GM12878 (cell line): ENCODE measurements at places on chromosomes 13 and 19. TPM values are rescaled to one million over a fixed set of nuclear protein-coding genes. Genes with fewer than 3 reads are reported as not detected.

DNA sequence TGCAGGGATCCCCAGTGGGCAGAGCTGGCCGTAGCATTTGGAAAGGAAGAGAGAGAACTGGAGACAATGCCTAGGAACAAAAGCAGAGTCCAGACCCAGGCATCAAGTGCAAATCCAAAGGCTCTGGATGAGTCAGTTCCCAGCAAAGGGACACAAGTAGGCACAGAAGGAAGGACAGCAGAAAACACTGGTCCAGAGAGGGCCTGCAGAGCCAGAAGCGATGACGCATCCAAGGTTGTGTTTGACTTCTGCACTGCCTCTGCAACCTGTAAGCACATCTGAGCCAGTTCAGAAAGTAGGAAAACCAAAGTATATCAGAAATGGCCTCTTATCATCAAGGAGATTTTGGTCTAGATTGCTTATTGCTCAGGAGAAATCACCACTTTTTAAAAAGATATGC lies 604.5 kb downstream of the FGF9 start:
- H3K27me3 ChIP-seq, result no peaks in the 10 kb centered on the region
- H3K4me3 ChIP-seq, result no peak overlapping the region
- H3K27ac ChIP-seq, result no peak overlapping the region
- no peaks in the 10 kb centered on the region for H3K36me3 ChIP-seq
- H3K4me1 ChIP-seq, result no peaks in the 10 kb centered on the region

DNA sequence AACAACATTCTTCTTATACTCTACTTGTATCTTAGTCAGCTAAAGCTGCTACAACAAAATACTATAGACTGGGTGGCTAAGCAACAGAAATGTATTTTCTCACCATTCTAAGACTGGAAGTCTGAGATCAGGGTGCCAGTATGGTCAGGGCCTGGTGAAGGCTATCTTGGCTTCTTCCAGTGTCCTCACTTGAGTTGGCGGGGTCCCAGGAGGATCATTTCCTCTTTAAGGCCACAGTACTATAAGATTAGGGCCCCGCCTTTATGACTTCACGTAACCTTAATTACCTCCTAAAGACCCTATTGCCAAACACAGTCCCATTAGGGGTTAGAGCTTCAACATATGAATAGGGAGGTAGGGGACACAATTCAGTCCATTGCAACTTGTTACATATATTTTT lies 30.7 kb upstream of the DOCK9 start:
- H3K27me3 ChIP-seq, result no peaks in the 10 kb centered on the region
- H3K27ac ChIP-seq, result no peak overlapping the region
- no peaks in the 10 kb centered on the region for H3K36me3 ChIP-seq
- no peaks in the 10 kb centered on the region for H3K4me1 ChIP-seq
- DNase-seq, result no peak

TMPRSS9 gene
- total RNA-seq, result not detected in 2 replicates

GRCh38 chr19:29530540-29531457 lies 5.0 kb downstream of the VSTM2B start:
- H3K4me1 ChIP-seq, result no peaks in the 10 kb centered on the region
- peaks cover 15% of the 10 kb centered on the region; the same call in 1 of the 2 replicates for H3K27me3 ChIP-seq
- H3K27ac ChIP-seq, result no peak overlapping the region

DNA sequence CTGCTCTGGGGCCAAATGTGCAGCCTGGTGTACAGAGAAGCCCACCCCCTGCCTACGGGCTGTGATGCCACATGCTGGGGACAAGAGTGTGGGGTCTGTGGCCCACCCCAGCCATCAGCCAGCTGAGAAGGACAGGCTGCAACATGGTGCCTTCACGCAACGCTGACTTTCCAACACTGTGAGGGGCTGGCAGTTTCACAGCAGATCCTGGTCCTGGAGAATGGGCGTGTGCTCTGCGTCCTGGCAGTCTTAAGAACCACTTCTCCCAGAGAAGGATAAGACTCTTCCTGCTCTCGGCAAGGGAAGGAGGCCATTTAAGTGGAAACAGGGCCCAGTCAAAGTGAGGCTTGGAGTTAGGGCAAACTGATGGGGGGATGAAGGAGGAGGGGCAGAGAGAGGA lies 4.6 kb downstream of the LRRC4B start:
- no peaks in the 10 kb centered on the region for H3K36me3 ChIP-seq
- H3K27ac ChIP-seq, result no peak overlapping the region
- H3K4me1 ChIP-seq, result peaks cover 7% of the 10 kb centered on the region
- DNase-seq, result no peak
- H3K4me3 ChIP-seq, result no peak overlapping the region

DNA sequence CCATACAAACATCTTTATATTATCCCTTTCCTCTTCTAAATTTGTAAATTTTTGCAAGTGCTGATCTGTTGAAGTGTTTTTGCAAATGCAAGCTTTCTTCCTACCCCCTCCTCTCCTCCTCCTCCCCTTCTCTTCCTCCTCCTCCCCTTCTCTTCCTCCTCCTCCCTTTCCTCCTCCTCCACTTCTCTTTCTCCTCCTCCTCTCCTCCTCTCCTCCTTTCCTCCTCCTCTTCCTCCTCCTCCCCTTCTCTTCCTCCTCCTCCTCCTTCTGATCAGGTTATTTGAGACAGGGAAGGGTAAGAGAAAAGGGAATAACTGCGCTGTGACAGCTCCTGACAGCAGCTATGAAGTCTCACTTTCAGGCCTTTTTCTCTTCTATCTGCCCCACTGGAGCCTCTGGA lies 8.9 kb downstream of the TNFSF13B start:
- H3K36me3 ChIP-seq, result no peaks in the 10 kb centered on the region
- DNase-seq, result no peak
- no peaks in the 10 kb centered on the region for H3K4me1 ChIP-seq

IFI30 gene
- total RNA-seq, result 301 and 314 TPM in 2 replicates

SHD gene
- not detected in 2 replicates for total RNA-seq

DNA sequence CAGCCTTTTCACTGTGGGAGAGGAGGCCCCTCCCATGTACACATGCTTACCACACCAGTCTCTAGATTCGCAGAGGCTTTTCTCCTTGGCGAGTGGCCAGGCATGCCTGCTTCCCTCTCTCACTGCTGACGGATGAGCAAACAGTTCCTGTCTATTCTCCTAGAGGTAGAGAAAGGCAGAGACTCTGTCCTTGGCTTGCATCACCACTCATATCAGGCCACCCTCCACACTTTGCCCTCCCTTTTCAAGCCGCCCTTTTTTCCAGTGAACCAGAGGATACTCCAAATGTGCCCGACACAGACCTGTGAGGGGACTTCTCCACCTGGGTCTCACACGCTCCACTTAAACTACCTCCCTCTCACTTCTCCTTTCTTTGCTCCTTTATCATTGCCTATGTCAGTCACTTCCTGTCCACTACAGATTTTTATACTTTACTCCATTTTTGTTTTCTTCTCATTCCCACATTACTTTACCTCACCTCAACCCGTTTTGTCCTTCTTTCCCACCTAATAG lies 284.6 kb downstream of the DNAJC15 start:
- H3K4me1 ChIP-seq, result peaks cover 19% of the 10 kb centered on the region
- H3K36me3 ChIP-seq, result no peaks in the 10 kb centered on the region
- H3K4me3 ChIP-seq, result peak overlapping the region; percentile 22; the same call in 1 of the 2 replicates

DNA sequence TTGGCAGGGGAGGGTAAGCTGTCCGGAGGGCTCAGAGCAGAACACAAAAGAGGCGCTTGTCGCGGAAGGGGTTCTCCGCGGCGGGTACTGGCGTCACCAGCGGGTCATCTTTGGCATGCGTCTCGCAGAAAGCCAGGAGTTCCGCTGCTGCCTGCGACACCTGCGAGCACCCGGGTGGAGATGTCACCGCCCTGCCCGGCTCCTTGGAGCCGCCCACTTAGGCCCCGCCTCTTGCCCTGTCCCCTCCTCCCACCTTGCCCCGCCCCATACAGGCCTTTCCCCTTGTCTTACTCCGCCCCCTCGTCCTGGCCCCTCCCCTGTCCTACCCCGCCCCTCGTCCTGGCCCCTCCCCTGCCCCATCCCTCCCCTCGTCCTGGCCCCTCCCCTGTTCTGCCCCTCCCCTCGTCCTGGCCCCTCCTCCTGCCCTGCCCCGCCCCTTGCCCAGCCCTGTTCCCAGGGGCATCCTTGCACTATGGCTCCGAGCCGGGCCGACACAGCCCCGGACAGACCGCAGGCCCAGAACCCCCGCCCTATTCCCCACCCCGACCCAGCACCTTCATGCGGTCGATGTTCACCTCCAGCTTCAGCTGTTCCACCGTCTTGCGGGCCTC lies 1.9 kb downstream of the GNG8 start:
- H3K27me3 ChIP-seq, result peaks cover 3% of the 10 kb centered on the region; the same call in 1 of the 2 replicates
- H3K4me3 ChIP-seq, result peak overlapping the region; percentile 63; the same call in 1 of the 2 replicates
- no peak for DNase-seq

- peak overlapping the region; percentile 100 for H3K4me3 ChIP-seq
- no peak for DNase-seq
- peaks cover 14% of the 10 kb centered on the region for H3K36me3 ChIP-seq
- peak overlapping the region; percentile 95 for H3K27ac ChIP-seq
- peaks cover 43% of the 10 kb centered on the region for H3K4me1 ChIP-seq
Measured at GRCh38 chr19:43777163-43777695, 3.5 kb downstream of the KCNN4 start.

- no peaks in the 10 kb centered on the region for H3K36me3 ChIP-seq
- H3K27me3 ChIP-seq, result no peaks in the 10 kb centered on the region
- peaks cover 66% of the 10 kb centered on the region for H3K4me1 ChIP-seq
Measured at GRCh38 chr13:46572752-46573431, 19.9 kb downstream of the LRCH1 start.

RASIP1 gene
- total RNA-seq, result 0.08 and 0.19 TPM in 2 replicates

NLRP9 gene
- total RNA-seq, result not detected in 2 replicates

GRCh38 chr19:18456974-18457373 lies 19.0 kb upstream of the ISYNA1 start:
- H3K36me3 ChIP-seq, result peaks cover 33% of the 10 kb centered on the region
- no peaks in the 10 kb centered on the region for H3K27me3 ChIP-seq
- DNase-seq, result no peak
- H3K4me3 ChIP-seq, result no peak overlapping the region
- H3K4me1 ChIP-seq, result no peaks in the 10 kb centered on the region

CYP4F2 gene
- total RNA-seq, result 1.1 and 1.6 TPM in 2 replicates

FPR3 gene
- not detected in 2 replicates for total RNA-seq

DNA sequence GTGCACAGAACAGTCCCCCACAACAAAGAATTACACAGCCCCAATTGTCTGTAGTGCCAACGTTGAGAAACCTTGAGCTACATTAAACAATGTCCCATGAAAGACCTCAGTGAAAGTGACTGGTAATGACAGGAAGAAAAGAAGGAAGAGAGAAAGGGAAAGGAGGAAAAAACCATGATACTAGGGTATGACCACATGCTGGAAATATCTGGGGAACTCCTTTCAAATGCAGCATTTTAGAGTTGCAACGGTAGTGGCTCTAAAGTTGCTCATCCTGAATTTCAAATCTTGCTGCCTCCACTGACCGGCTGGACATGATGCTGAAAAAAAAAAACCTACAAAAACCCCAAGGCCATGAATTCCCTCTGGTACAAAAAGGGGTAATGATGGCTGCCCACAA lies 26.5 kb downstream of the FPR3 start:
- no peaks in the 10 kb centered on the region for H3K36me3 ChIP-seq
- H3K27me3 ChIP-seq, result no peaks in the 10 kb centered on the region
- H3K4me3 ChIP-seq, result no peak overlapping the region
- no peak overlapping the region for H3K27ac ChIP-seq
- DNase-seq, result no peak
- no peaks in the 10 kb centered on the region for H3K4me1 ChIP-seq

- no peak for DNase-seq
- peaks cover 4% of the 10 kb centered on the region; the same call in 1 of the 2 replicates for H3K36me3 ChIP-seq
- H3K4me3 ChIP-seq, result no peak overlapping the region
- H3K27ac ChIP-seq, result no peak overlapping the region
- no peaks in the 10 kb centered on the region for H3K4me1 ChIP-seq
Measured at GRCh38 chr13:77752512-77753069, 55.1 kb downstream of the SLAIN1 start.

ZNF616 gene
- 3.3 and 4.5 TPM in 2 replicates for total RNA-seq

CGB1 gene
- total RNA-seq, result not detected in 2 replicates

DNA sequence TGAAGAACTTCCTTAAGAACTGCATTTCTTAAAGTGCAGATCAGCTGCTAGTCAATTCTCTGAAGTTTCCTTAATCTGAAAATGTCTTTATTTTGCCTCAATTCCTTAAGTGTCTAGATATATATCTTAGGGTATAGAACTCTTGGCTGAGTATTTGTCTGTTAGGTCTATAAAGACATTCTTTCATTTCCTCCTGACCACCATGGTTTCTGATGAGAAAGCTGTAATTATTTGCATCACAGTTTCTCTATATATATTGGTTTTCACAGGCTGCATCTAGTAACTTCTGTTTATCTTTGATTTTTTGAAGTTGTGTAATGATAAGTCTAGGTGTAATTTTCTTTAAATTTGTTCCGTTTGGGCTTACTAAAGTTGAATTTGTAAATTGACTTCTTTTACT lies 15.2 kb downstream of the NDFIP2 start:
- peaks cover 4% of the 10 kb centered on the region for H3K4me1 ChIP-seq
- H3K36me3 ChIP-seq, result no peaks in the 10 kb centered on the region
- H3K27me3 ChIP-seq, result no peaks in the 10 kb centered on the region
- H3K27ac ChIP-seq, result no peak overlapping the region
- DNase-seq, result no peak

GRCh38 chr13:30577401-30577852 lies 40.3 kb upstream of the USPL1 start:
- DNase-seq, result peak; percentile 72
- H3K4me3 ChIP-seq, result no peak overlapping the region
- H3K4me1 ChIP-seq, result peaks cover 16% of the 10 kb centered on the region; the same call in 1 of the 2 replicates

POSTN gene
- total RNA-seq, result 0.08 TPM in 1 of 2 replicates, not detected in the other

NLRP7 gene
- 0.08 and 0.13 TPM in 2 replicates for total RNA-seq

DNA sequence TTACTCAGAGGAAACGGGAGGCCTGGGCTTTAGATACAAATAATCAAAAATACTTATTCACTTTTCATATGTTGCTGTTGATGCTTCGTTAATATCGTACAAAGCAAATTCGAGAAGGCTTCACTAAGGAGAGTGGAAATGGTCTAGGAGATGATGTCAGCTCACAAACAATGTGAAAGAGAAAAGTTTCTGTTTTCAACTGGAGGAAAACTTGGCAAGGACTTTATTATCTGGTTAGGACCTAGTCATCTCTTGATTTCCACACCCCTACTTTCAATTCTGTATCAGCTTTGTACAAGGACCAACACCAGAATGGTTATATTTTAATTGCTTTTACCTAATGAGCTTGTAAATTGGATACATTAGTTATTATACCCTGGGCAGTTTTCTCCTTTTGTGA lies 88.0 kb downstream of the SLC10A2 start:
- no peaks in the 10 kb centered on the region for H3K4me1 ChIP-seq
- H3K4me3 ChIP-seq, result no peak overlapping the region
- no peaks in the 10 kb centered on the region for H3K36me3 ChIP-seq
- DNase-seq, result no peak

PSG3 gene
- not detected in 2 replicates for total RNA-seq

- H3K36me3 ChIP-seq, result no peaks in the 10 kb centered on the region
- no peaks in the 10 kb centered on the region for H3K4me1 ChIP-seq
- H3K27me3 ChIP-seq, result no peaks in the 10 kb centered on the region
- no peak overlapping the region for H3K4me3 ChIP-seq
Measured at GRCh38 chr13:38386421-38386820, 36.8 kb downstream of the UFM1 start.
